Smooth muscle cell of the umbilical artery (primary cell): ENCODE measurements at places on chromosomes 5 and 9. TPM values are rescaled to one million over a fixed set of nuclear protein-coding genes. Genes with fewer than 3 reads are reported as not detected.

The NDFIP1 gene
- total RNA-seq = 76.9 and 125 TPM in 2 replicates

The BTNL3 gene
- not detected in 2 replicates for total RNA-seq

The CLINT1 gene
- 152 and 184 TPM in 2 replicates for total RNA-seq

The INSL6 gene
- not detected in 2 replicates for total RNA-seq

The PCDHGA10 gene
- 6.8 and 8.6 TPM in 2 replicates for total RNA-seq

The FGF18 gene
- 0.05 TPM in 1 of 2 replicates, not detected in the other for total RNA-seq

The RACK1 gene
- total RNA-seq = 2,845 and 3,221 TPM in 2 replicates
